ENCODE measurements at places on chromosomes 7 and 10.

DNA sequence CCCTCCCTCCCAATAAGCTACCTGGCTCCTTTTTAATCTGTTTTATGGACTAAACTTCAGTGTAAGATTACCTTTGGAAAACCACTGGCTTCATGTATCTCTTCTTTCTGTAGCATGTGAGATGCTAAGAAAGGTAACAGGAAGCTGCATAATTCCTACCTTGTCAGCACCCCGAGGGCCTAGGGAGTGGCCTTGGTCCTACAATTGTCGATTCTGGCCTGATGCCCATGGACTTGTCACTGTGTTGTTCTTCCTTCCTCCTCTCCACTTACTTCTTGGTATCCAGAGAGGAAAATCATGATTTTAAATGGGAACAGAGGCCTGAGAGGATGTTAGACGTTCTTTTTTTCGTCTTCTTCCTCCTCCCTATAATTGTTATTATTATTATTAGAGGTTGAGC lies 42.9 kb upstream of the PDZD8 start:
- no peak for DNase-seq

DNA sequence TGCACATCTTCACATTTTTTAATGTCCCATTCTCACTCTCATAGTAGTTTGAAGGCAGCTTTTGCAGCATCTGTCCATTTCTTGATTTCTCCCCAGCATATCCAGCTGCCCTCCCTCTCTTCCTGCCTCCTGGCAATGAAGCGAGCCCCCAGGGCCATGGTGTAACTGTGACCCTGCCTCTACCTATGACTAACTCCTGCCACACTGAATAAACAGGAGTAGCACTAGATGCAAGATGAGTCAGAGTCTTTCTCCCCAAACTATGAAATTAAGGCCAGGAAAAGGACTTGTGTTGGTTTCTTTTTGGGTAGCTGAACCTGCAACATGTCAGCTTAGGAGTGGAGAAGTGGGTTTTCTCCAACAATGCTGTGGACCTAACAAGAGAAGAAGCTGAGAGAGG lies 329.0 kb downstream of the RNLS start:
- DNase-seq, result peak; percentile 77

- DNase-seq, result no peak
Measured at GRCh38 chr7:50367100-50367499, 62.6 kb downstream of the IKZF1 start.

GRCh38 chr7:17289074-17289645 lies 9.3 kb upstream of the AHR start:
- DNase-seq, result no peak

- DNase-seq, result no peak
Measured at GRCh38 chr10:76396134-76396533, 964.7 kb downstream of the LRMDA start.

GRCh38 chr10:130746311-130746710 lies 565.2 kb downstream of the TCERG1L start:
- no peak for DNase-seq

DNA sequence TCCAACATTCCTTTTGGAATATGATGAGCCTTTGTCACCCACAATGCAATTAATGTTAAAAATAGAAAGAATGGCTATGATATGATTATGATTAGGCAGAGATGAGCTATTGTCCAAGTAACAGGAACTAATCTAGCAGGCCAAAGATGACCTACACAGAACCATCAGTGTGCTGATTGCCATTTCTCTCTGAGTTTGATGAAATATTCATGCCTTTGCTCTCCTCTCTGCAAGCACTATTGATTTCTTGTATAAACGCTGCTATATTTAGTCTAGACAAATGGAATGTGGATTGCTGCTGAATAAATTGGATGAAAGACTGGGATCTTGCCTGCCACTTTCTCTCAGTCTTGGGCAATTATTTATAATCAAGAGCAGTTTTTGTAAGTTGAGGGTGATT lies 85.4 kb downstream of the HDAC9 start:
- no peak for DNase-seq

DNA sequence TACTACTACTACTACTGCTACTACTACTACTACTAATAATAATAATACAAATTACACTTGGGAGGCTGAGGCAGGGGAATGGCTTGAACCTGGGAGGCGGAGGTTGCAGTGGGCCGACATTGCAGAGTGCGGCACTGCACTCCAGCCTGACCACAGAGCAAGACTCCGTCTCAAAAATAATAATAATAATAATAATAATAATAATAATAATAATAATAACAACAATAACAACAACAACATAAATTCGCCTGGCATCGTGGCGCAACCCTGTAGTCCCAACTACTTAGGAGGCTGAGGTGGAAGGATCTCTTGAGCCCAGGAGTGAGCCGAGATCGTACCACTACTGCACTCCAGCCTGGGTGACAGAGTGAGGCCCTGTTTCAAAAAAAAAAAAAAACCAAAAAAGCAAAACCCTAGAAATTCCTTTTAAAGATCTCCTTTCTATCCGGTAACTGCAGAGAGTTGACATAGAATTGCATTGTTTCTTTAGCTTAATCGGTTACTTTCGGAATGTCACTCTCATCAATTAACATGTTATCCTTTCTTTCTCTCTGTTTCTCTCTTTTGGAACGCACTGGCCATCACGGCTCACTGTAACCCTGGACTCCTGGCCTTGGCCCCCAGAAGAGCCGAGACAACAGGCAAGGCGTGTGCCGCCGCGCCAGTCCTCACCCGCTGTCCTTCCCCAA lies 972 bp downstream of the PHYH start:
- DNase-seq, result no peak

- no peak for DNase-seq
Measured at GRCh38 chr10:82394122-82394521, 519.1 kb downstream of the NRG3 start.

GRCh38 chr10:128324058-128324827 lies 198.0 kb upstream of the MKI67 start:
- no peak for DNase-seq

DNA sequence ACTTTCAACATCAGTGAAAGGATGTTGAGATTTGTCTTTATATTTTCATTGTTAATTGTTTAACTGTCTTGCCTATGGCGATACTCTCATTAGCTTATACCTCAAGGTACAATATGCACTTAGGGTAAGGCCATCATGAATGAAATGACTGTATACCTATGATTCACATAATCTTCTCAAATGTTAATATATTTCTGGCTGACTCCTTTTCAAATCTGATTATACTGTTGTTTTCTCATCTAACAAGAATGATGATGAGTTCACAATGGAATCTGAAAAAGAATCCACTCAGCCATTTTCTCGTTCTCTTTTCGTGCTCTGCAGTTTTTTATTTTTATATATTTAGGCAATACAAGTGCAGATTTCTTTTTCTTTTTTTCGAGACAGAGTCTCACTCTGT lies 159.1 kb downstream of the ARHGAP12 start:
- DNase-seq, result peak; percentile 83

GRCh38 chr7:130818056-130818455 lies 84.0 kb upstream of the KLF14 start:
- no peak for DNase-seq

DNA sequence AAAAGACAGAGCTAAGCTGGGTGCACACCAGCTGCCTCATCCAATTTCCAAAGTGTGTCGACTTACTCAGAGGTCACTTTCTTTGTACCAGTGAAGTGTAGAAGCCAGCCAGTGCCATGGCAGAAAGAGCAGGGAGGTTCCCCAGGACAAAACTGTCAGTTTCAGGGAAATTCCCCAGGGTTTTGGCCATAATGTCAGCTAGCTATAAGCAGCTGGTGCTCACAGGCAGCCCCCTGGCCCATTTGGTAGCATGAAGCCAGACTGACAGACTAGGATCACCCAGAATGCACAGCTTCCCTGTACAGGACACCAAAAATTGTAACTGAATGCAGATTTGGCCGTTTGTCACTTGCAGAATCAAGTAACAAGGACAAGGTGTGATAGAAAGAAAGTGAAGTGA lies 28.6 kb downstream of the MRPL32 start:
- DNase-seq, result no peak

DNA sequence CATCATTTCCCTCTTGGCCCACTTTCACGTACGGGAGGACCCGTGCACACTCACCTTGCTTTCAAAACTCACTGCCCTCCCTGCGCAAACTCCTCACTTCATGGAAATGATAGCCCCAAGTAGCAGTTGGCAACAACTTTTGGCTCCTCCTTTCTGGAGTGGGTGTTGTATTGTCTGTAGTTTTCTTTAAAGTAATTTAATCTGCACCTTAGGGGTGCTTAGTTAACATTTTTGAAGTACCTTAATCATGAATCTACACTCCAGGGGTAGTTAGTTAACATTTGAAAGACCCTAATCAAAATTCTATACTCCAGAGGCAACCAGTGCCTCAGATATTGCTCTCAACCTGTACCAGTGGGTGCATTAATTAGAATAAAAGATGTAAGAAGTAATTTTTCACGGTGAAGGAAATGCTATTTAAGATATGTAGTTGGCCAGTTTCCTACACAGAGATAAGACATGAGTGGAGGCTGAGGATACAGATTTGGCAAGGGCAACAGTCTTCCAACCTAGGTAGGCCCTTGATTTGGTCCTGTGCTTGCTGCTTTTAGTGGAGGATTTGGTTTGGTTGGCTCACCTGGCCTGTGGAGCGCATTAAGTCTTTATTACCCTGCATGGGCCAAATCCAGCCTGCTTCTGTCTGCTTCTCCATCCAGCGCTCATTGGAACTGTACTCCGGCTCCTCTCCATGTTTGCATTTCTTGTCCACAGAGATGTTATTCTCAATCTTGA lies 93.0 kb downstream of the EXOC4 start:
- no peak for DNase-seq

GRCh38 chr7:118764221-118764620 lies 539.7 kb downstream of the ANKRD7 start:
- DNase-seq, result no peak

- DNase-seq, result peak; percentile 6
Measured at GRCh38 chr10:93991114-93991513, 2.6 kb upstream of the PLCE1 start.

GRCh38 chr10:132861116-132861691 lies 75.3 kb upstream of the NKX6-2 start:
- no peak for DNase-seq

- DNase-seq, result no peak
Measured at GRCh38 chr7:126501617-126502016, 751.1 kb downstream of the GRM8 start.

GRCh38 chr7:129136887-129137642 lies 7.4 kb upstream of the TSPAN33 start:
- DNase-seq, result no peak

- no peak for DNase-seq
Measured at GRCh38 chr10:55668326-55668922, 692.6 kb downstream of the ZWINT start.

DNA sequence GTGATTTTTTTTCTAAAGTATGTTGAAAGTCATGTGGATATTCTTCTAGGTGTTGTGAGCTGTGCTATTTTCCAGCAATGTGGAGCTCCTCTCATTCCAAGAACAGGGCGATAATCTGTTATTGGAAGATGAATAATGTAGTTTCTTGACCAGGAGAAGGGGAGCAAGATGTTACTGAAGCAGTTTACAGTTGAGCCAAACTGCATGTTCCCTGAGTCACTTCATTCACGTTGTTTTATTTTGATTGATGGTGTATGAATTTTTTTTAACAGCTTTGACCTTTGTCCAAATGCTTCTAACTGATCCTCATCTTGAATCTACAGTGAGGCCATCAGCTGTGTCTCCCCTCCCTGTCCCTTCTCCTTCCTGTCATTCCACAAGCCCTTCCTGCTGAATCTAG lies 277.1 kb upstream of the KLF6 start:
- peak; percentile 63 for DNase-seq

DNA sequence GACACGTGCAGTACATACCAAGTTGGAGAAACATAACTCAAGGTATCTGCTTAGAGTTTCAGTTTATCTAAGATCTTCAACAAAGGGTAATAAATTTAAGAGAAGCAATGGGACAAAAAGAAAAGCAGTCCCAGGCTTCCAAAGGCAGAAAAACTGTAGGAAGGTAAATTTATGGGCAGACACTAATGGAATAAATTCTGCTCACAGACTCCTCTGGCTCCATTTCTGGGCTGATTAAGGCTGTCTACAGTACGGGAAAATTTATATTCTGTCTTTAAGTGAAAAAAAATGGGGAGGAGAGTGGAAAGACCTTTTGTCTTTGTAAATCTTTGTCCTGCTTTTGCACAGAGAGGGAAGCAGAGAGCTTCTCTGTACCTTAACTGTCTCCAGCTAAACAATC lies 587.5 kb upstream of the IGFBP3 start:
- DNase-seq, result no peak

- no peak for DNase-seq
Measured at GRCh38 chr10:132878091-132878729, 64.2 kb downstream of the CFAP46 start.

GRCh38 chr10:37095792-37096573 lies 29.4 kb upstream of the ANKRD30A start:
- no peak for DNase-seq

- DNase-seq, result peak; percentile 33
Measured at GRCh38 chr7:26199301-26200037, 1.1 kb downstream of the HNRNPA2B1 start.

GRCh38 chr7:70614237-70615045 lies 517.5 kb upstream of the GALNT17 start:
- no peak for DNase-seq

DNA sequence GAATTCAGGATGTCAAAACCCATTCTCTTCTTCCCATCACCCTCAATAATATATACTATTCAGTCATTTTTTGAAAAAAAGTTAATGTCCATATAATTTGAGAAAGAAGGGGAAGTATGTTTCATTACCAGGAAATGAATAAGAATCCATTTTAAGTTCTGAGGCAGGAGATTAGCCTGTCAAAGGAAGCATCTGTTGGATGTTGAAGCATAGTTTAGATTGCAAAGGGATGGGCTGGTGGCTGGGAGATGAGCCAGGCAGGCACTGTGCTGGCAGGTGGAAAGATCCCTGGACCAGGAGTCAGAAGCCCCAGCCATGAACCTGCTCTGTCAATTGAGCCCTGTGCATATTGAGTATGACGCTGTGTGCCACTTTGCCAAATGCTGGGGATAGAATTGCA lies 48.4 kb upstream of the CRTAC1 start:
- no peak for DNase-seq

- DNase-seq, result peak; percentile 67
Measured at GRCh38 chr7:28407651-28408050, 4.7 kb upstream of the CREB5 start.

DNA sequence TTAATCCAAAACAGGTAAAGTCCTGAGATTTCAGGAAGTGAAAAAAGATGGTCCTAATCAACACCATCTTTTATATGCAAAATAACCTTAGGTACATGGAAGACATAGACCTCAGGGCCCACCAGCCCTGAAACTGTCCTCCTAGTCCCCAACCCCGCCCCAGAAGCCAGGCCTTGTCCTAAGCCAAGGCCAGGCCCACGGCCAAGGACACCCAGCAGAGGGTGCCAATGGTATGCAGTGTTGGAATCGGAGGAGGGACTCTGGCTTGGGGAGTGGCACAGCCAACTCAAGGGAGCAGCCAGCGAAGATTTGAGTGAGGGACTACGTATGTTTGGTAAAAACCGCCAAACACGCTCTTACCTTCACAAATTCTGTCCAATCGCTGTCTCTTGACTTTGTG lies 96.7 kb downstream of the ZRANB1 start:
- no peak for DNase-seq

GRCh38 chr7:129689995-129690581 lies 78.6 kb downstream of the NRF1 start:
- no peak for DNase-seq

GRCh38 chr7:101941481-101942383 lies 124.3 kb downstream of the CUX1 start:
- peak; percentile 59 for DNase-seq

- no peak for DNase-seq
Measured at GRCh38 chr10:106436123-106436715, 728.3 kb downstream of the SORCS1 start.
